Renal pelvis (tissue), 12 donors: ENCODE measurements at places on chromosomes 1 and 21. TPM values are rescaled to one million over a fixed set of nuclear protein-coding genes. Genes with fewer than 3 reads are reported as not detected.

GRCh38 chr1:60861961-60862567 lies 220.3 kb upstream of the NFIA start:
- no peak for DNase-seq

DNA sequence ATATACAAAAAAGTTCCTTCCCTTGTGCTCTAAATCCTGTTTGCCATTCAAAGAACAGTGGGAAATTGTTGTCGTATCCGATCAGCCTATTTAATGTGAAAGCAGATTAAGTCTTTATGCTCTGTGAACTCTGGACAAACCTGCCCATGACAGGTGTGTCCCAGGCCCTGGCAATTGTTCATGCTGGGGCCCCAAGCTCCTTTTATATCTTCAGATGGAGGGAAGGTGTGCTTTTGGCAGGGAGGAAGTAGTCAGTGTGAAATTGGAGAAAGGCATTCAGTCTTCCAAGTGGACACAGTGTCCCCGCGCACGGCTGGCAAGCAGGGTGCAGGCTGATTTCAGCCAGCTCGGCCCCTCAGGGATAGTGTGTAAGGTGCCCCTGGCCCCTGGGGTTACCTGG lies 135.1 kb upstream of the F3 start:
- DNase-seq: peak; percentile 30

- DNase-seq: no peak
These were observed 17.7 kb downstream of the PLEKHM2 start for GRCh38 chr1:15701784-15702183.

The MATN1 gene
- polyA plus RNA-seq: 0.23 TPM
